MCF 10A (cell line): ENCODE measurements at places on chromosomes 7 and 10. TPM values are rescaled to one million over a fixed set of nuclear protein-coding genes. Genes with fewer than 3 reads are reported as not detected.

GPRIN2 gene
- not detected in 2 replicates for total RNA-seq

NPY gene
- total RNA-seq = not detected in 2 replicates

SNX10 gene
- 7.1 and 8.0 TPM in 2 replicates for total RNA-seq

GBX1 gene
- total RNA-seq = not detected in 2 replicates

RARRES2 gene
- not detected in 2 replicates for total RNA-seq

SEPTIN7 gene
- total RNA-seq = 173 and 187 TPM in 2 replicates

ANKRD2 gene
- 1.8 and 5.8 TPM in 2 replicates for total RNA-seq

EGFR gene
- 371 and 448 TPM in 2 replicates for total RNA-seq

CD36 gene
- 0.12 and 0.27 TPM in 2 replicates for total RNA-seq

BCAP29 gene
- 61.5 and 73.4 TPM in 2 replicates for total RNA-seq

C10orf67 gene
- total RNA-seq = 0.15 and 0.21 TPM in 2 replicates

CCDC172 gene
- not detected in 2 replicates for total RNA-seq

AFAP1L2 gene
- 5.8 and 8.5 TPM in 2 replicates for total RNA-seq

TRIM50 gene
- total RNA-seq = not detected in 2 replicates

NME8 gene
- 1.1 and 1.5 TPM in 2 replicates for total RNA-seq

TMEM236 gene
- 0.09 and 0.37 TPM in 2 replicates for total RNA-seq

ZNF679 gene
- not detected in 2 replicates for total RNA-seq

HOXA7 gene
- 0.29 and 0.44 TPM in 2 replicates for total RNA-seq

ACSL5 gene
- total RNA-seq = 0.12 and 0.68 TPM in 2 replicates

C10orf71 gene
- not detected in 2 replicates for total RNA-seq

ENTPD1 gene
- not detected in 2 replicates for total RNA-seq

RSPH10B gene
- total RNA-seq = 0.10 and 0.84 TPM in 2 replicates

PPP1R17 gene
- not detected in 2 replicates for total RNA-seq

FGFR2 gene
- 2.7 and 3.0 TPM in 2 replicates for total RNA-seq

WDFY4 gene
- not detected in 2 replicates for total RNA-seq

UNCX gene
- not detected in 2 replicates for total RNA-seq

ANLN gene
- total RNA-seq = 64.3 and 104 TPM in 2 replicates

ENO4 gene
- 0.15 TPM in 1 of 2 replicates, not detected in the other for total RNA-seq

SORCS1 gene
- total RNA-seq = 0.54 TPM in 1 of 2 replicates, not detected in the other
